T-helper 22 cell (primary cell): ENCODE measurements at places on chromosomes 3 and 15.

DNA sequence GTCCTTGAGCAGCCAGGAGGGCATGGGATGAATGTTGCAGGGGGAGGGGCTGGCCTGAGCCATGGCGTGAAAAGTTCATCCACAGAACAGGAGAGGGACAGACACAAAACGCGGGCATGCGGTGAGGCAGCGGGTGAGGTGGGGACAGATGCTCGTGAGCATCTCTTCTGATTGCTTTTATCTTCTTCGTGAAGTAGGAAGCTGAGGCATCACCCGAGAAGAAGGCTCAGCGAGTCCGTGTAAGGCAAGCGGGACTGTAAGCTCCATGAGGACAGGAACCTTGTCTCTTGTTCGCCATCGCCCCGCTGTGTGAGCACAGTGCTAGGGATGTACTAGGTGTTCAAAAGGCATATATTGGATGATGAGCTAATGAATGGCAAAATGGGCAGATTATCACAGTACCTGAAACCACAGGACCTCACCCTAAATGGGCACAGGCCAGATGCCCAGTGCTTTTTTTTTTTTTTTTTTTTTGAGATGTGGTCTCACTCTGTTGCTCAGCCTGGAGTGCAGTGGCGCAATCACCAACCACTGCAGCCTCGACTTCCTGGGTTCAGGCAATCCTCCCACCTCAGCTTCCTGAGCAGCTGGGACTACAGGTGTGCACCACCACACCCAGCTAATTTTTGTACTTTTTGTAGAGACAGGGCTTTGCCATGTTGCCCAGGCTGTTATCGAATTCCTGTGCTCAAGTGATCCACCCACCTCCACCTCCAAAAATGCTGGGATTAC, 46.8 kb downstream of the CPN2 start:
- DNase-seq, result no peak

DNA sequence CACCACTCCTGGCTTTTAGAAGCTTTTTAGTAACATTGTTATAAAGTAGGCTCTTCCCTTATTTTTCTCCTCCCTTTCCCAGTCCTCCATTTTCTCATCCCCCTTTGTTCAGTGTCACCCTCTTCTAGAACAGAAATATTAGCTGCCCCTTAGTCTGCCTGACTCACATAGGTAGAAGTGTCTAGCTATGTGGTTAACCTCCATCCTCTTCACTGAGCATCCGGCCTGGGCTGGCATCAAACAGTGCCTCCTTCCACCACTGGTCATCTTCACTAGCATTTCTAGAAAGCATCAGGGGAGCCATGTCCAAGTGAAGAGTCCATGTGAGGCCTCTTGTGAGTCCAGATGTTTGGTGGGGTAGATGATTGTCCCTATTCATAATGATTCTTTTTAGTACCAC, 70.0 kb upstream of the SKOR1 start:
- DNase-seq, result no peak

DNA sequence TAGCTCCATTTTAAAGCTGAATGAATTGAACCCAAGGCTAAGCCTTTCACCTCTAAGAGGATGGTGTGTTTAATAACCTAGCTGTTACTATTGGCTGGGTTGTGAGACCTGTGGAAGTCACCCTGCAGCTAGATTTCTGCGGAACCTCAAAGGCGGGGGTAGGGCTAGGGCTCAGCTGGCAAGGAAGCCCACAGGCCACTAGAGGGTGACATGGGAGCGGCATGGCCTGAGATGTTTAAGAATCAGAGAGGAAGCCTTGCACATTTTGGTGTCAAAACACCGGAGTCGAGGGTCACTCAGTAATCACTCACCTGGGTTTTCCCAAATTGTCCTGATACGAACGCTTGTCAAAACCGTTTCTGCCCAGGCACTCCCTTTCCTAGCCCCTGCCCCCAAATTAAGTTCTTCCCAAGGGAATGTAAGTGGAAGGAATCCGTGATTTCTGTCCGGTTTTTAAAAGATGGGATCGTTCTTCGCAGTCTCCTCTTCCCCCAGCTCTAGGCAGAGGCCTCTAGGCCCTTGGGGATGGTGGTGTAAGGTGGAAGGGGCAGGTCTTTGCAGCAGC, 3.8 kb upstream of the ACAD9 start:
- DNase-seq, result no peak

GRCh38 chr3:25658836-25659235, 5.9 kb downstream of the TOP2B start:
- DNase-seq, result no peak

DNA sequence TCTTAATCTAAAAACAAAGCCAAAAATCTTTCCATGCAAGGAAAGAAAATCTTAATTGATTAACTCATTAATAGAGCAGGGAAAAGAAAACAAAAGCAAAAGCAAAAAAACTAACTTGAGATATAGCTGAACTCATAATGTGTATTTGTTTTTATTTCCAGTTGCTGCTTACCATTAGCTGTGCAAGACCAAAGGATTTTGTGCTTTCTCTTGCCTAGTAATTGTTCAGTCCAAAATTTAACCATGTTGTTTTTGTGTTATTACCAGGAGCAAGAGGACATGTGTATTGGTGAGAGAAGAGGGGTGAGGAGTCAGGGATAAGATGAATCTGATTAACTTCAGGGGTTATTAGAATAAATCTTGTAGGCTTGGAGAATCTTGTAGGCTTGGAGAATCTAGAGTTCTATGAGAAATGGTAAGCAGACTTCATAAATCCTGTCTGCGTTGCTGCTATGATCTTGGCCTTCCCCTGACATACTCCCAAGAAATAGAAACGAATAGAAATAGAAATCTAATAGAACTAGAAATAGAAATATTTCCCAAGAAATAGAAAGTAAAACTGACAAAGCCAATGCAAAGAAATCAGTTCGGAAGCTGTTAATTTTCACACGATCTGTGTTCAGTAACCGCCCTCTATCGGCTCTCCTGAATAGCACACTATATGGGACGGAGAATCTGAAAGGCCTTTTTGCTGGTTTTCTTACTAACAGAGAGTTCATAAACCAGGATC, 72.6 kb upstream of the TNFSF10 start:
- peak; percentile 11 for DNase-seq

- DNase-seq, result no peak
Measured at GRCh38 chr3:53718462-53718861, 127.8 kb downstream of the CHDH start.

DNA sequence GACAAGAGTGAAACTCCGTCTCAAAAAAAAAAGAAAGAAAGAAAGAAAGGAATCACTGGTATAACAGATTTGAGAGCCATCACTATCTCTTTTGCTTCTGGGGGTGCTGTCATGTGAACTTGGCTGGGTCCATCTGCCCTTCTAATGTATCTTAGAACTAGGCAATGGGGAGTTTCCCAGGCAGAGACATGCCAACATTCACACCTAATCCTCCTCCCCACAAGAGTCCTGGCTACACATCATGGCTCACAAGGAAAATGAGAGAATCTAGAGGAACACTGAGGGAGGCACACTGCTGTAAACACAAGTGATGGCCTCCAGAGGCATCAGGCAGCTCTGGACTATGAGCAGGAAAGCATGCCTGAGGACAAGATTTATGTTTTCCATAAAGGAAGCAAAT, 67.8 kb upstream of the PPP2R3A start:
- DNase-seq, result no peak
